ENCODE measurements at places on chromosomes 16 and 17.

- DNase-seq: no peak
These were observed 75.8 kb upstream of the TRAP1 start for GRCh38 chr16:3793161-3793576.

DNA sequence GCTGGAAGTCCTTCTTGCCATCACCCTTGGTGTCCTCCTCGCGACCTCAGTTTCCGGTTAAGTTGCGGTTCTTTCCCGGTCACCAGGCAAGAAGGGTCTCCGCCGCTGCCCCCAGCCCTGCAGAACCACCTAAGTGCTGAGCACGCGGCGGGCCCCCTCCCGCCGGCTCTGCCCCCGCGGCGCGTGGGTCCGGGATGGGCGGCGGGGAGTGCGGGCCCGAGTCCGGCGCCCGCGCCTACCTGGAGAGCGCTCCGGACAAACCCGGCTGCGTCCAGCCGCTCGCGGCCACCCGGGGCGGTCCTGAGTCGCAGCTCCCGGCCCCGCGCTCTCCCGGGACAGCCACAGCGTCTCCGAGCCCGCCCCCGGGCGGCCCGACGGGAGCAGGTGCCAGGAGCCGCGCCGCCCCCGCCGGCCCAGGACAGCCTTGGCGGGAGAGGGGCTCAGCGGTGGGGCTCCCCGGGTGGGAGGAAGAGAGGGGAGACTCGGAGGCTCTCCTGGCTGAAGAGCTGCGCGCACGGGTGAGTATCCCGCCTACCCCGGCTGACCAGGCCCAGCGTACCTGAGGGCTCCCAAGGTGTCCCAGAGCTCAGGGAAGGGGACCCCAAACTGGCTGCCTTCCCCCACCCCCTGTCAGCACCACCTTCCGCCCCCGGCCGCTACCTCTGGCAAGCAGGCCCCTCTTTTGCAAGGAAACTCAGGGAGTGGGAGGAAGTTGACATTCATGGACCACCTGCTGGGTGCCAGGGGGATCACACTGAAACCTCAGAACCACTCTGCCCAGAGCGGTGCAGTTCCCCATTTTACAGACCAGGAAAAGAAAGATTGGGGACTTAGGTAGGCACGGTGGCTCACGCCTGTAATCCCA is 22.2 kb upstream of the C17orf113 start:
- DNase-seq: peak; percentile 33

DNA sequence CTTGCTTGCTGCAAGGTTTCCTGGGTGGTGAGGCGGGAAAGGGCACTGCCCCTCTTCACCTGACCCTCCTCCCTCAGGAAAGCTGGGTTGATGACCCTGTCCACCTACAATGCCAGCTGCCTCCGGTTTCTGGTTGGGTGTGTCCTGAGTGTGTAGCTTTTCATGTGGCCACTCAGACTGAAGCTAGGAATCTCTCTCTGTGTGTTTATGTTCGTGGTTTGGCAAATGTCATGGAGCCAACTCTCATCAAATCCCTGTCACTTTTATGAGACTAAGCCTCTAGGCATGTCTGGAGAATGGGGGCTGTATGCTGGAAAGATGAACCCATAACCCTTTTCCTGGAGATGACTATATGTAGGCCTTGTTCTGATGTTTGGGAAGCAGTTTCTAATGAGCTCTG is 17.1 kb downstream of the PLEKHG4 start:
- no peak for DNase-seq

DNA sequence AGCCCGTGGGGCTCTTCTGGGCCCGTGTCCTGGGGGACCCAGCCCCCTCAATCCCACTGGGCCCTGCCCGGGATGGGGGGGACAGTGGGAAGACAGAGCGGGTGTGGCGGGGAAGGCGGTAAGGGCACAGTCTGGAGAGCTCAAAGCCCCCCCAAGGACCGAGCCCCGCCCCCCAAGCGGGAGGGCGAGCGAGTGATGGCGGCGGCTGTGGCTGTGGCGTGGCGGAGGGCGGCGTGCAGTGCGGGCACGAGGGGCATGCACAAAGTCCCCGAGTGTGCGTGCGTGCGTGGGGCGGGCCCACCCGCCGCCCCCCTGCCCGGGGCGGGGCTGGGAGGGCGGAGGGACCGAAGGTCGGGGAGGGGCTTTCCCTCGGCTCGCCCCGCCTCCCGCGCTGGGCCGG is 3.6 kb upstream of the WDR24 start:
- no peak for DNase-seq

- DNase-seq: no peak
These were observed 20.8 kb upstream of the ATP5MC1 start for GRCh38 chr17:48871551-48872351.

- DNase-seq: no peak
These were observed 155.8 kb upstream of the NETO2 start for GRCh38 chr16:47299587-47299986.

- no peak for DNase-seq
These were observed 14.8 kb downstream of the RFWD3 start for GRCh38 chr16:74651841-74652240.

- DNase-seq: no peak
These were observed 30.9 kb upstream of the DUSP14 start for GRCh38 chr17:37458805-37459204.

GRCh38 chr16:72878301-72879269 is 169.3 kb downstream of the ZFHX3 start:
- no peak for DNase-seq

GRCh38 chr17:58156839-58157803 is 8.9 kb downstream of the OR4D1 start:
- DNase-seq: no peak

DNA sequence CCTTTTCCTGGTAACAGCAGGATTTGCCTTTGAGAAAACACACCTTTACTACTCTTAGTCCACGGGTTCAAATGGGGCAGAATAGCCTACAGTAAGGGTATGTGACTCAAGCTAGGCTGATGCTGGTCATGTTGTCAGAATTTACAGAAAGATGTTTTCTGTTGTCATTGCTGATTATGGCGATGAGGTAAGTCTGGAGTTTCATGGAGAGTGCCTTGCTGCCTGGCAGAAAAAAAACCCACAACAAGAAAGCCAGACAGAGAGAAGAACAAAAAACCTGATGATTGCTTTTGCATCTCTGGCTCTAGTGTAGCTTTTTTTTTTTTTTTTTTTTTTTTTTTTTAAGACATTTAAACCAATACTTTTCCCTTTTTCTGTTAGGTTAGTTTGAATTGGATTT is 47.9 kb downstream of the SLC6A4 start:
- no peak for DNase-seq

DNA sequence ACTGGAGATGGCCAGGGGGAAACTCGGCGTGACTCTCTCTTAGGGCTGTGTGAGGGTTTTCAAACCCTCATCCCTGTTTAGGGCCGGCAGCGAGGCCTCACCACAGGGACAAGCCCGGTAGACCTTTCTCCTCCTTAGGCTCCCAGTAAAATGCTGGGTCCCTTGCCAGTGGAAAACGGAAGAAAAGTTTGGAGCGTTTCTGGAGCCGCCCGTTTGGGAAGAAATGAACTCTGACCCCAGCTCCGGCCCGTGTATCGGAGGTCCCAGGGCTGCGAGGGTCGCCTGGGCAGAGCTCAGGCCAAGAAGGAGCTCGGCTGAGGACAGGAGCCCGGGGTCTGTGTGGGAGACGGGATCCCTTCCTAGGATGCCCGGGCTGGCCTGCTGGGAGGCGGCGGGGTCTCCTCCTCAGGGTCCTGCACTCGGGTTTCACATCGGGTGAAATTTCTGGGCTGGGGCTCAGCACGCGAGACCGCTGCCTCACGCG is 23.2 kb downstream of the ZNF213 start:
- no peak for DNase-seq

DNA sequence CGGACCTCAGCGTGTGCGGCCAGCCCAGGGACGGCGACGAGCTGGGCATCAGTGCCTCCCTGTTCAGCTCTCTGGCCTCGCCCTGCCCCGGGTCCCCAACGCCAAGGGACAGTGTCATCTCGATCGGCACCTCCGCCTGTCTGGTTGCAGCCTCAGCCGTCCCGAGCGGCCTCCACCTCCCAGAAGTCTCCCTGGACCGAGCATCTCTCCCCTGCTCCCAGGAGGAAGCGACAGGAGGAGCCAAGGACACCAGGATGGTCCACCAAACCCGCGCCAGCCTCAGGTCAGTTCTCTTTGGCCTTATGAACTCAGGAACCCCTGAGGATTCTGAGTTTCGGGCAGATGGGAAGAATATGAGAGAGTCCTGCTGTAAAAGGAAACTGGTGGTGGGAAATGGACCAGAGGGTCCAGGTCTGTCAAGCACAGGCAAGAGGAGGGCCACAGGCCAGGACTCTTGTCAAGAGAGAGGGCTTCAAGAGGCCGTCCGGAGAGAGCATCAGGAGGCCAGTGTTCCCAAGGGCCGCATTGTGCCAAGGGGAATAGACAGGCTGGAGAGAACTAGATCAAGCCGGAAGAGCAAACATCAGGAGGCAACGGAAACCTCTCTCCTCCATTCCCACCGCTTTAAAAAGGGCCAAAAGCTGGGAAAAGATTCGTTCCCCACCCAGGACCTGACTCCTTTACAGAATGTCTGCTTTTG is 825 bp downstream of the HASPIN start:
- no peak for DNase-seq

- DNase-seq: peak; percentile 50
These were observed 1.9 kb downstream of the MNT start for GRCh38 chr17:2398655-2399571.

DNA sequence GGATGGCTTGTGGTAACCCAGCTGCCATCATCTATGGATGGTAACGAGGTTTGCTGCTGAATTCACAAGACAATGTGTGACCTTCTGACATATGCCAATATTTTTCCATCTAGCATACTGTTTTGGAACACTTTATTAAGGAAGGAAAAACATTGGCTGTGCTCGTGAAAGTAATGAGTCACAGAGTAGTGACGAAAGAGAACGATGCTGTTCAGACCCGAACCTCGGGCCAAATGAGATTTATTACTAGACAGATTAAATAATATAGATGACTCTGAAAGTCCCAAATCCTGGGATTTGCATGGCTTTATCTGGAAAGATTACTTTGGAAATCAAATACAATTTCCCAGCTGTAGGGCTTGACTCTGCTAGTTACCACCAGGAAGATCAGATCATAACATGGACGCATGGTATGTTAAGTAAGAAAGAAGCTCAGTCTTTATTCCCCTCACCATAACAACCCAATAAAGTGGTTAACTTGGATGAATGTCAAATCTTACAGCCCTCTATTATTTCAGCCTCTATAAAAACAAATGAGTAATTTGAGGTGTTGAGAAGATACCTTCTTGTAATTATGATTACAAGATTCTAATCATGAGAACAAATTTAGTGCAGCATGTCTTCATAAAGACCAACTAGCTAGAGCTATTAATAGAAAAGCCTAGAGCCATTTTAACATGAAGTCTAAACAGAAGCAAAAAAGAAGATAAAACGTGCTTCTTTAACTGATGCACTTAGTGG is 32.6 kb downstream of the ERN1 start:
- no peak for DNase-seq
